CD4-positive, alpha-beta T cell treated with Interleukin-4 for 1 hour (primary cell): ENCODE measurements at places on chromosomes 7 and 10.
A peak's percentile ranks its signal among the peaks of the same experiment; 100 is the strongest.

DNA sequence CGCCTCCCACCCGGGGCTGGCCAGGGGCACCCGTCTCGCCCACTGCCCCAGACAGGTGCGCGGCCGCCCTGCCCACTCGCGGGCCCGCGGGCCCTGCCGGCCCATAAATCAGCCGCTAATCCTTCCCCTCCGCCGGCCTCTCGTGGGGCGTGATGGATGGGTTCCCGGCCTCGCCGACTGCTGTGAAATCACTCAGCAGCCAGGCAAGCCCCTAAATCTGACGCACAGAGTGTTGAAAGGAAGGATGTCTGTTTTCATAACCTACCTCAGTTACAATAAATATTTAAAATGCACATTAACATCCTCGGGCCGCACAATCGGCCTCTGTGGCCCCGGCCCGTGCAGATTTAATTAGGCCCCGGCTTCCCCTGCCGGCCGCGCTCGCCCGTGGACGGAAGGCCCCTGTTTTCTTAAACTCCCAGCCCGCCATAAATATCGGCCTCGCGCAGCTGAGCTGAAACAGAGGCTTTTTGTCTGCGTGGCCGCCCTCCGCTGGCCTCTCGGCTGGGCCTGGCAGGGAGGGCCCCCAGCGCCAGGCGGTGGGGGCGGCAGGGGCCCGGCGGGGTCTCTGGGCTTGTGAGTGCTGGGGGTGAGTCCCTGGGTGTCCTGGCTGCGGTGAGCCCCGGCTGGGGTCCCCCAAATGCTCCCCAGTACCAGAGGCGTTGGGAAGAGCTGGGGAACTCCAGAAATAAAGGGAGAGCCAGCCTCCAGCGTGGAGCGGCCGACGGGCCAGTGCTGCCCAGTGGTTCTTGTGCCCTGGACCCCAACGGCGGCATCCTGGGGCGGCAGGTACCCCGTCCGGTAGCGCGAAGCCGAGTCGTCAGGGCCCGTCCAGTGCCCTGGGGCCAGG lies 90.7 kb downstream of the UNCX start:
- DNase-seq, result no peak

- DNase-seq, result no peak
These were observed 56.6 kb downstream of the TAF3 start for GRCh38 chr10:7874864-7875263.

- DNase-seq, result no peak
These were observed 145.1 kb downstream of the SLIT1 start for GRCh38 chr10:97040706-97041105.

GRCh38 chr10:59087486-59087885 lies 89.0 kb upstream of the PHYHIPL start:
- no peak for DNase-seq

GRCh38 chr7:50792342-50793119 lies 9.8 kb upstream of the GRB10 start:
- peak; percentile 13 for DNase-seq

- DNase-seq, result no peak
These were observed 569.4 kb downstream of the HTR7 start for GRCh38 chr10:90288391-90288933.

GRCh38 chr7:100215895-100216294 lies 3.9 kb upstream of the PVRIG start:
- DNase-seq, result no peak

DNA sequence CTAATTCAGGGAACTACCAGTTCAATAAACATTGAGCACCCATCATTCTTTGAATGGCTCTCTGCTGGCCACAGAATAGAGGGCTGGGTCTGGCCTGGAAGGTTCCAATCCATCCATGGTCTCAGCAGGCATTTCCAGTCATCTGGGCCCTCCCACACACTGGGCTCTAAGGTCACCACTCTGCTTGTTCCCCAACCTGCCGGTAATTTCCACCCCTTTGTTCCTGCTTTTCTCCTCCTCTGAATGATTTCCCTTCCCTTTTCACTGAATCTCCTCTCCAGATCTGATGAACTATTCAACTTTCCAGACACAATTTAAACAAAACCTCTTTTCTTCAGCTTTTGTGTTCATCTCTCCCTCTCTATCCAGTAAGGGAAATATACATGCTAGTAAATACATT lies 2.6 kb downstream of the BZW2 start:
- no peak for DNase-seq

DNA sequence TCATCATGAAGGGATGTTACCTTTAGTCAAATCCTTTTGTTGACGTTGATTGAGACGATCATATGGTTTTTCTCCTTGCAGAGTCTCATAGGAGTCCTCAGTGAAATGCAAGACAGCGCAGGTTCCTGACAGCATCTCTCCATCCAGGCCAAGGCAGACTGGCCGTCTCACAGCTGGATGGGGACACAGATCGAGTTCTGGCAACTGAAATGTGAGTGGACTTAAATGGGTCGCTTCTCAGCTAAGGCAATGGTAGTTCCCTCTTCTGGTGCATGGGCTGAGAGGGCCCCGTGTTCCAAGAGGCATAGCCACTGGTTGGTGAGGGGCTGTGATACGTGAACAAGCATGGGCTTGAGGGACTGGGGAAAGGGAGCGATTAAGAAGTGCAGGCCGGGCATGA lies 99.3 kb upstream of the CPXM2 start:
- DNase-seq, result no peak

GRCh38 chr7:44388089-44388970 lies 62.9 kb upstream of the CAMK2B start:
- no peak for DNase-seq

GRCh38 chr10:69837261-69837660 lies 35.6 kb downstream of the COL13A1 start:
- no peak for DNase-seq

DNA sequence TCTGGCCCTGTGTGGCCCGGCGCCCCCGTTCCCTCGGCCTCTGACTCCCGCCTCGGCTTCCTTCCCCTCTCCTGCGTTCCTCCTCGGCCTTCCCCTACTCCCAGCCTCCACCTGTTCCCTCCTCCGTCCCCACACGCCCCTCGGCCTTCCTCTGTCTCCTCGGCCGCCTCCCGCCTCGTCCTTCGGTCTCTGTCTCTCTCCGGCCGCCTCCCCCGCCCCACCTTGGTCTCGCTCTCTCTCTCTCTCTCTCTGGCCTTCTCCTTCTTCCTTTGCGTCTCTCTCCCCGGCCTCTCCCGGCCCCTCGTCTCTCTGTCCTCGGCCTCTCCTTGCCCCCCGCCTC lies 588 bp downstream of the GET4 start:
- DNase-seq, result no peak

GRCh38 chr10:34018129-34018528 lies 683.7 kb upstream of the NRP1 start:
- no peak for DNase-seq

- no peak for DNase-seq
These were observed 223.7 kb downstream of the MTERF1 start for GRCh38 chr7:91656541-91657482.

DNA sequence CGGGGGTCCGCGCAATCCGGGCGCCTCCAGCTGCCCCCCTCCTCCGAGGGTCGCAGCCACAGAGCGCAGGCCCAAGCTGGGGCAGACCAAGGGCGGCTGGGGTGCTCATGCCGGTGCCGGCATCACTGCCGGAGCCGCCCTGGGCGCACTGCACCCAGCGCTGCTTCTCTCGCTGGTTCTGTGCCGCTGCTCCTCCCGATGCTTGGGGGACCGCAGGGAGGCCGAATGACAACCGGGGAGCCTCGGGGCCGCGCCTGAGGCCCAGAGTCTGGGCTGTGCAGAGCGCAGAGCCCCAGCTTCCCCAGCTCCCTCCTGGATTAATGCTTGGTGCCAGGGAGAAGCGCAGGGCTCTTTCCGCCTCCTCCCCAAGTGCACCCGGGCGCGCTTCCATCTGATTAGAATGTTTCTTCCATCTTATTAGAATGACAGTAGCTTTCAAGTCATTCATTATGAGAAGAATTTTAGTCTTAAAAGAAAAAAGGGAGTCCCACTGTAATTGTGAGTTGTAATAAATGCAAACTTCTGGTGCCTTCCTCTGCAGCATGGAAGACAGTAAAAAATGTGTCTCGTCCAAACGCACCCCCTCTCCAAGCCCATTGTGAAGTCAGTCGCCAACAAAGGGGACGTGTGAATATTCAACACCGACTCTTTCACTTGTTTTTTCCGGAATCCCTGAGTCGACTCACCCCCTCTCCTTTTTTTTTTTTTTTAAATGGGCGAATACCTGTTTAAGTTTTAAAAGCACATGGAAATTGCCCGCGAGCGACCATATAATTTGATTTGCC lies 19.5 kb upstream of the PTF1A start:
- DNase-seq, result no peak

DNA sequence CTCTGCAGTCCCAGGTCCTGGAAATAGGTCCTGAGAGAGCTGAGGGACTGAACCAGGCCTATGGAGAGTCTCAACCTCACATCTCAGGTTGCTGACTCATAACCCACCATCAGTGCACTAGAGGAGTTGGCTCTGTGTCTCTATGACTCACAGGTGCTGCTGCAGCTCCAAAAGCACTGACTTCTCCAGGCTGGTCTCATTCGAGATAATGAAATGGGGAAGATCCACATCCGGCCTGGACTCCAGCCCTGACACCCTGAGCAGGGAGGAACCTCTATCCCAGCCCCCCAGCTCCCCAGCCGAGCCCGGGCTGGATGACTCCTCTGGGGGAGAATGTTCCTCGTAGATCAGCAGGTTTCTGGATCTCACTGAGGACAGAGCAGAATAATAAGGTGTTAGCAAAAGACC lies 35.5 kb upstream of the DGKI start:
- no peak for DNase-seq

GRCh38 chr10:63382066-63382465 lies 83.7 kb downstream of the JMJD1C start:
- no peak for DNase-seq

DNA sequence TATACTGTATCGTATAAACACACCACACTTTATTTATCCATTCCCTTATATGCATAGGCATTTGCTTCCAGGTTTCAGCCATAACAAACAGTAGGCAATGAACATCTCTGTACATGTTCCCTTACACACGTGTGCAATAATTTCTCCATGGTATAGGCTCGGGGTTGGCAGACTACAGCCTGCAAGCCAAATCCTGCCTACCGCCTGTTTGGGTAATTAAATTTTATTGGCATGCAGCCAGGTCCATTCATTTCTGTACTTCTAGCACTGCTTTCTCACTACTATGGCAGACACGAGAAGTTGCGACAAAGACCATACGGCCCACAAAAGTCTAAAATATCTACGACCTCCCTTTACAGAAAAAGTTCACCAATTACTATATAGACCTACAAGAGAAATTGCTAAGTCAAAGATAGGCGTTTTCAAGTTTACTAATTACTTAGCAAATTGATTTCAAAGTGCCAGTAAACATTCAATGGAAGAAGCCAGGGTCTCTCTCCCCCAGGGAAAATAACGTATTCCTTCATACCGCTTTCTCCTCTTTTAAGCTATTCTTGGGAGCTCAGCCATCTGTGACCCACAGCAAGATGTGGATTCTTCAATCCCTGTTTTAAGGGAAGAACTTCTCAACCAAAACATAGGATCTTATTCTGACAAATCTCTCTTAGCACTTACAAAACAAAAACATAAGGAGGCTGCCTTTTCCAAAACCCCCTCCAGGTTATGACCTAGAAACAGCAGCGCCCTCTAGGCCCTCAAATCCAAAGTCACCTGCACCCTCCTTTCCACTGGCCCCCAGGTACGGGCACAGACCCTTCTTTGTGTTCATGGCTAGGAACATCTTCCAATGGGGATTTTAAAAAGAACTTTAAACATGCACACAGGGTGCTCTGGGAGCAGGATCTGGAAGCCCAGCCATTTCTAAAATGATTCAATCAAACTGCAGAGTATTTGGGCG lies 100.5 kb downstream of the FGFR2 start:
- no peak for DNase-seq

DNA sequence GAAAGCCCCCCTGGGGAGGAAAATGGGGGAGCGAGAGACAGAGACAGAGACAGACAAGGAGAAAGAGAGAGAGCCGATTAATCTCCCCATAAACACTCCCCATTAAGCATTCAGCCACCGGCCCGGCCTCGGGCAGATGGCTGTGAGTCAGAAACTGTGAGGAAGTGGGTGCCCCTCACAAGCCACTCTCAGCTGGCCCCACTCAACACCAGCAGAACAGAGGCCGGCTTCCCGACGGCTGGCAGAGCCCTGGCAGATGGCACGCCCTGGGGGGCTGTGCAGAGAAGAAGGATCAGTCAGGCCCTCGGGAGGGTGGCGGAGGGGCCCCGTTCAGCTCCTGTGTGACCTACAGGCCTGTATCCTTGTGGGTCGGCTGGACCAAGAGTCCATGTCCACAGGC lies 41.2 kb downstream of the CAMK2B start:
- DNase-seq, result peak; percentile 9

DNA sequence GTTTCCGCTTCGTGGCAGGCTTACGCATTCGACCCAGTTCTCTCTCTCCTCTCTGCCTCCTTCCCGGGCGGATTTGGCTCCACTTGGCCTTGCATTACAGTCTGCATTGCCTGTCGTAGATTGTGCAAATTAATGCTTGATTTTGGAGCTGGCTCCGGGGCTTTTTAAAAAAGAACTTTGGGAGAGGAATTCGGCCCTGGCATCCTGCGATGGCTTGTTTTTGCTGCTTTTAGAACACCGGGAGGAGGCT lies 767 bp downstream of the EIF4EBP2 start:
- DNase-seq, result no peak

- no peak for DNase-seq
These were observed 282.3 kb downstream of the TFEC start for GRCh38 chr7:115748123-115748738.

GRCh38 chr10:127921753-127922145 lies 14.8 kb downstream of the PTPRE start:
- DNase-seq, result no peak

DNA sequence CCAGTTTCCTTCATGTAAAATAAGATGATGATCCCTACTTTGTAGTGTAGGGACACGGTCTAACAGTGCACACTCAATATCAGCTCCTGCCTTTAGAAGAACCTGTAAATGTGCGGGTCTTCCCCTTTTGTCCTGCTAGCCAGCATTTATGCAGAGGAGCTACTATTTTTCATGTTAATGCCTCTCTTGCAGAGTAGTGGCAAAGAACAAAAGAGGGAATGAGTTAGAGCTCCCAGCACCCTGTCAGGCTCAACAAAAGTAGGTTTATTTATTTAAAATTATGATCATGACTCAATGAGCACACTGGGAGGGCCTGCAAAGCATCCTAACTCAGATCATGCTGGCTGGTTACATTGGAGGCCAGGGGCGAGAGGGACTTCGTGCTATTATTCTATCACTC lies 414.5 kb upstream of the COBL start:
- DNase-seq, result no peak

DNA sequence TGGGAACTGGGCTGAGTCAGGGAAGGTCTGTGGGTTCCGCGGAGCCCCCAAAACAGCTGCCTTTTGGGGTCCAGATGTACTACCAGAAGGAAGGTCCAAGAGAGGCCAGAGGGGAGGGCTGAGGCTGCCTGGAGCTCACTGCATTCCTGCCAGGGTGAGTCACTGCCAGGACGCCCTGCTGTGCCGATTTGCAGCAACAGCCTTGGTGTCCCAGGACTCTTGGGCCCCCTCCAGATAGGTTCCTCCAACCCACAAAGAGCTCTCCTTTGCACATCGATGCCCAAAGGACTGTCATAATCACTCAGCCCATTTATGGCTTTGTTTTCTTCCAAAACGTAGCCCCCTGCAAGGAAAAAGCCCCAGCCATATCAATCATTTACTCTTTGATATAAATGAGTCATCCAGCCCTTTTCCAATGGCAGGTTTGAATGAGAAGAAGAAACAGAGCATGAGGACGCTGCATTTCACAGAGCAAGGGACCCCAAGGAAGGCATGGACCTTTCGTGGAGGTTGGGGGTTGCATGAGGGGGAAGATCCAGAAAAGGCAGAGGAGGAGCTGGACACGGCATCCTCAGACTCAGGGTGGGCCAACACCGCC lies 32.2 kb upstream of the COL13A1 start:
- no peak for DNase-seq

- no peak for DNase-seq
These were observed 247.0 kb upstream of the FERD3L start for GRCh38 chr7:19392246-19392645.

- DNase-seq, result no peak
These were observed 3.0 kb upstream of the CYP2C18 start for GRCh38 chr10:94680544-94680943.
